CD8-positive, alpha-beta T cell (primary cell): ENCODE measurements at places on chromosomes 3 and 15.

DNA sequence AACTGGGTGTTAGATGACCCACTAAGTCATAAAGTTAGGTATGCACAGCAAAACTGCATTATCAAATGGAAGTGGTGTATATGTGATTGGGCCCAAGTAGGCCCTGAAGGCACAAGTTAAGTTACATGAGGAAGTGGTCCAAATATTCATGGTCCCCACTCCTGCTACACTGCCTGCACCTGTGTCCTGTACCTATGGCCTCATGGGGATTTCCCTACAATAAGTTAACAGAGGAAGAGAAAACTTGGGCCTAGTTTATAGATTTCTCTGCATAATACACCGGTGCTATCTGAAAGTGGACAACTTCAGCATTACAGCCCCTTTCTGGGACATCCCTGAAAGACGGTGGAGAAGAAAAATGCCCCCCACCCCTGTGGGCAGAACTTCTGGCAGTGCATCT lies 41.5 kb downstream of the STRIT1 start:
- no peak for DNase-seq

DNA sequence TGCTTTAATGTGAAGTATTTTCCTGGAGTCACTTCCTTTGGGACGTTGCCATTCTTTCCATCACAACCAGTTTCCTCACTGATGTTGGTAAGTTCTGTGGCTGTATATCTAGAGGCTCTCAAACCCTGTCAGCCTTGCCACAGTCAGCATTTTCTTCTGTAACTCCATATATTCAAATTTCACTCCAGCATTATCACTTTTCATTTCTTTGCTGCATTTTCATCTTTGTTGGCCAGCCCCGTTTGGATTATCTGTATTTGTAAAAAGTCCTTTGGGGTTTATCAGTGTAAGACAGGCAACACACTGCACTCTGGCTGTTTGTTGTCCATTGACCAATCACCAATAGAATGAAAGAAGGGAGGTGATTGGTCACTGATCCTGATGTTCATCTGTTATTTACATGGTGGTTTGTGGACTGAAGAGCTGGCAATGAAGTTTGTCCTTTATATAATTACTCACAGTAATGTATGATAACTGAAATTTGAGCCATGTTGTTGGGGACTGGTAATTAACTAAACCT lies 20.3 kb downstream of the GMPS start:
- DNase-seq = no peak

DNA sequence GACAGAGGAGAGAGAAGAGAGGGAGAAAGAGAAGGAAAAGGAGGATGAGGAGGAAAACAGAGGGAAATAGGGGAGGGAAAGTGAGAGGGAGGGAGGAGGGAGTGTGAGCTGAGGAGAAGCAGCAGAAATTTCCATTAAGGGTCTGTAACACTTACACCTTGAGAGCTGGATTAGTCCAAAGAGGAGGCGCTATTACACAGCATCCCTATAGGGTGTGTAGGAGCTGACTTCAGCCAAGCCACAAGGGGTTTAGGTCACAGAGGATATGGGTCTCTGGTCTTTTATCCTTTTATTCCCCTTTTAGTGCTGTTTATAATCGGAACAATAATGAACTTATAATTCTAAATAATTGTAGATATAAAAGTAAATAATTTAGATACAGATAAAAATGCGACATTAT lies 230.4 kb downstream of the GABRG3 start:
- no peak for DNase-seq

DNA sequence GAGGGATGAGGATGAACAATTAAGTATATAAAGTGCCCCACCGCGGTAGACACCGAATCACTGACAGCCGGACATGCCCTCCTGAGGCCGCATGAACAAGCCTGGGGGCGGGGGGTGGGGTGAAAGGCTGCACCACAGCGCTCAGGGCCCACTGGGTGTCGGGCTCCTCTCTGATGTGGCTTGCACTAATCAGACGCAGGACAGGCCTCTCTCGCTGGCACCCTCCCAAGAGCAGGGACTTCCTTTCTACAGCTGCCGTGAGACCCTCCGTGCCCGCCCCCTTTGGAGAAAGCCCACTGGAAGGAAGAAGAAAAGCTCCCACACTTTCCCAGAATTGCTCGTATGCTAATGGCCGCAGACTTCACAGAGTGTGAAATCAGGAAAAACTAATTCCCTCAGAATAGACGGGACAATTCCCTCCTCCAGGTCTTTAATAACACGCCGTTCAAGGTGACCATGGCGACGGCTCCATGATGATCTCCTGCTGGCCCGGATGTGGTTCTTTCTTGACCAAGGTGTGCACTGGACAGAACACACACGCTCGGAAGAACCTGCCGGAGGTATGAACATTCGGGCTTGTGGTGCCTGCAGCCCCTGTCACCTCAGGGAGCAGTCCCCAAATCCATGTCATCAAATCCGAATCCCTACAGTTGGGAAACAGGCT lies 32.0 kb downstream of the IQSEC1 start:
- no peak for DNase-seq

DNA sequence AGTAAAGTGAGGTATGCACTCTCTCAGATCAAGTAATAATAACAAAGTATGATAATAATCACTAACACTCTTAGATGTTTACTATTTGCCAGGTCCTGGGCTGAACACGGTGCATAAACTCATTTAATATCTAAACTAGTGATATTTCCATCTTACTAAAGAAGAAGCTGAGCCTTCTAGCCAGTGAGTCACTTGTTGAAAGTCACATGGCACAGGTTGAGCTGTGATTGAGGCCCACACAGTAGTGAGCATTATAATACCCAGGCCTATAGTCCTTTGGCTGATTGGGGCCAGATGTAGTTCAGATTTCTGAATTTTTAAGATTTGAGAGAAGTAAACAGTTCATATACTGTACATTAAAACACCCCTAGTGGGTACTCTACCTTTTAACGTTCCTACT lies 93.2 kb upstream of the CCDC80 start:
- no peak for DNase-seq

DNA sequence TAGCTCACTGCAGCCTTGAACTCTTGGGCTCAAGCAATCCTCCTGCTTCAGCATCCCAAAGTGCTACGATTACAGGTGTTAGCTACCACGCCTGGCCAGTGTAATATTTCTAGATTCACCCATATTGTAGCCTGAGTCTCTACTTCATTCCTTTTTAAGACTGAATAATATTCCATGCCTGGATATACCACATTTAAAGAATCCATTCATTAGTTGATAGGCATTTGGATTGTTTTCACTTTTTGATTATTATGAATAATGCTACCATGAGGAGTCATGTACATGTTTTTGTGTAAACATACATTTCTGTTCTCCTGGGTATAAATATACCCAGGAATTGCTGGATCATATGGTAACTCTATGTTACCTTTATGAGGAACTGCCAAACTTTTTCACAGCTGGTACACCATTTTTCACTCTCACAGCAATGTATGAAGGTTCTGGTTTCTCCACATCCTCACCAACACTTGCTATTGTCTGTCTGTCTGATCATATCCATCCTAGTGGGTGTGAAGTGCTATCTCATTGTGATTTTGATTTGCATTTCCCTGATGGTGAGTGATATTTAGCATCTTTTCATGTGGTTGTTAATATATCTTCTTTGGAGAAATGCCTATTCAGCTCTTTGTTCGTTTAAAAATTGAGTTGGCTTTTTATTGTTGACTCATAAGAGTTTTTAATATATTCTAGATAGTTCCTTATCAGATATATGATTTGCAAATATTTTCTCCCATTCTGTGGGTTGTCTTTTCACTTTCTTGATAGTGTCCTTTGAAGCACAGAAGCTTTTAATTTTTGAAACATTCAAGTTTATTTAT lies 32.6 kb downstream of the EEFSEC start:
- no peak for DNase-seq

DNA sequence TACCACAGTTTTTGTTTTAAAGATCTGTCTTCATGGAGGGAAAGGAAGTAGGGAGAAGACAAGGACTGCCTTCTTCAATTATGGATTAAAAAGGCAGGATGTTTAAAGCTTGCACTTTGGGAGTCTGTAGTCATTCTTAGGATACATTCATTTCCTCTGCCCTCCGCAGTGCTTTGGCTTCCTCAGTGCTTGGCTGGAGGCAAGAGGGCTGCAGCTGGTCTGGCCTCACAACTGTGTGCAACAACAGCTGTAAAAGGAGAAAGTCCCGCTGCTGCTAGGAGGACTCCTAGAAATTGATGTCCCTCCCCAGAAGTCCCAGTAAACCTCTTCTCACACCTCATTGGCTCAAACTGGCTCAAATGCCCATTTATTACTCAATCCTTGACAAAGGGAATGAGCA lies 54.4 kb upstream of the PPP2R3A start:
- no peak for DNase-seq

DNA sequence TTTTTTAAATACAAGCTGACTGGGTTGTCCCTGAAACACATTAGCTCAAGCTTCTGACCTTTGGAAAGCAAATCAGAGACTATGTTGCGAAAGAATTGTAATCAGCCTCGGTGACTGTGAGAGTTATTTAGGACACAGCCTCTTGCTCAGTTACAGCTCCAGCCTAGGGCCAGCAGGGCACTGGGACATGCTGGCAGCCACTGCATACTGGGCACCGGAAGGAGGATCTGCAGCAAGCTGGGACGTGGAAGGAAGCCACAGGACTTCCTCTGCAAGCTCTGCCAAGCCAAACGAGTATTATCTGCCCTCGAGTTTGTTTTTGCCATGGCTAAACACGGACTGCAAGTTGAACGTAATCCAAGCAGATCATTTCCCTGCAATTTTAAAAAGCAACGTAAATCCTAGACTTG lies 24.4 kb upstream of the COPG1 start:
- DNase-seq = no peak

- no peak for DNase-seq
These were observed 48.4 kb downstream of the EOMES start for GRCh38 chr3:27673701-27674100.

GRCh38 chr3:194034346-194035336 lies 101.3 kb upstream of the HES1 start:
- no peak for DNase-seq

DNA sequence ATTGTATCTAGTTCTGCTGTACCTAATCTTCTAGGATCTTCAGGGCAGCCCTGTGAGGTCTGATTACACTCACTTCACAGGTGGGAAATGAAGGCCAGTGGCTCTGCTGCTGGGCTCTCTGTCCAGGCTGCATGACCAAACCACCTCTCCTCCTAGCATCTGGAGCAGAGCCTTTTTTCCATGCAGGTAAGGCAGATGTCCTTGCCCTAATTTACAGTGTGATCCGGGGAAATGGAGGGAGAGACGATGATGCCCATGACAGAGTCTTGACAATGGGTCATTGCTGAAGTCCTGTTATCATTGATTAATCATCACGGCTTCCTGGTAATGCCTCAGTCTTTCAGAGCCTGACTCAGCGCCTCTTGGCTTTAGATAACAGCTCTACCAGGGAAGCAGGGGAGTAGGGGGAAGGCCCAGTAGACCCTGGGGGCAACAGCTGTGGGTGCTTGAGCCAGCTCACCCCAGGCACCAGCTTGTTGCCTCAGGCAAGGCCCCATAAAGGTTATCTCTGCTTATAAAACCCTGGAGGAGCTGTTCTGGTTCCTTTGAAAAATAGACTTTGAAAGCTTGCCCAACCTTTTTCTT lies 153.4 kb downstream of the GABRG3 start:
- DNase-seq = no peak

GRCh38 chr3:126664591-126665214 lies 9.8 kb upstream of the TXNRD3 start:
- DNase-seq = no peak

DNA sequence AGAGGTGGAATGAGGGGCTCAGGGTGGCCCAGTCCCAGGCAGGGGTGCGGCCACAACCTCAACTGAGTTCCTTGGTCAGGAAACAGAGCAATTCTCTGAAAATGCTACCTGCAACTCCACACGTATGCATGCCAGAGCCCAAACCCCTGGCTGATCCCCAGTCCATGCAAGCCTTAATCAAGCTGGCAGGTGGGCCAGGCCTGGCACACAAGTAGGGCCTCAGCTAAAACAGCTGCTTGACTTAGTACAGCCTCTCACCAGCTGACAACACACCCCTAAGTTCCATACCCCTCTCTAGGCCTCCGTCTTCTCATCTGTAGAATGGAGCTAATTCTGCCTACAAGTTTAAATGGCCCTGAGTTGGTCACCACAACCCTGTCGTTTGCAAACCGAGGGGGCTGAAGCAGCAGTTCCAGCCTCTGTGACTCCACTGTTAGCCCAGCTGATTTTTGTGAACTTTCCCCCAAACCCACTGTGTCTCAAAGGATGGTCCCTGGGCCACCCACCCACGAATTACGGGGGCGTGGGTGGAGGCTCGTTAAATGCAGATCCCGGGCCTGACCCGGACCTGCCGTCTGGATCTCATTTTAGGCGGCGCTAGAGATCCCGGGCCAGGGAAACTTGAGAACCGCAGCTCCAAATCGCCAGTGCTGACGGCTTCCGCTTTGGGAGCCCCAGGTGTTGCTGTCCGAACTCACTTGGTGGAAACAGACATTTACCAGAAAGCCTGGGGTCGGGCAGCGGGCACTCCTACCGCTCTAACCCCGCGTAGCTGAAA lies 927 bp downstream of the CHDH start:
- DNase-seq = no peak

DNA sequence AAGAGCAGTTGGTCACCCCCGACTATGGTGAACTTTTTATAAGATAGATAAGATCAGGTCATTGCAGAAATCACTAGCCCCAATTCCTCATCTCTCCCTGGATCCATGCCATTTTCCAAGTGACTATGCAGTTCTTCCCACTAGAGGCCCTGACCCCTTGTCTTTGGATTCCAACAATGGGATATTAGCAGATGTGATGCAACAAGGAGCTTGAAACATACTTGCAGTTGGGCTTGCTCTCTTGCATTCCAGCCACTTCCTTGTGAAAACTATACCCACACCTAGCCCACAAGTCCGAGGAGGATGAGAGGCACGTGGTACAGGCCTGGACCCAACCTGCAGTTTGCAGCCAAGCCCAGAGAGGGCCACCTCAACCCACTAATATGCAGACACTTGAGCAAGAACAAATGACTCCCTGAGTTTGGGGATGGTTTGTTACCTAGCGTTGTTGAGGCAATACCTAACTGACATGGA lies 60.6 kb downstream of the SUCLG2 start:
- DNase-seq = no peak

GRCh38 chr15:67833710-67834511 lies 5.9 kb downstream of the RNU6-1 start:
- DNase-seq = no peak

DNA sequence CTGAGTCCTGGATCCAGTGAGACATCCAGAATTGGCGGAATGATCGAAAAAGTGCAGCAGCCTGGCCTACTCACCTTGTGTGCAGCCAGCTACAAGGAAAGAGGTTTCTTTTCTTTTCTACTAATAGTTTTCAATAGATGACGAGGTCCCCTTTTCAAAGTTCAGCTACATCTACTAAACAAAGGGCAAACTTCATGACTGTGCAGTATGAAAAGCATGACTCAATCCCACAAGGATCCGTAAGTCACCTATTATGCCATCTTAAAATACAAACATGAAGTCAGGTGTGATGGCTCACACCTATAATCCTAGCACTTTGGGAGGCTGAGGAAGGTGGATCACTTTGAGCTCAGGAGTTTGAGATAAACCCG lies 16.7 kb downstream of the MIX23 start:
- DNase-seq = no peak

DNA sequence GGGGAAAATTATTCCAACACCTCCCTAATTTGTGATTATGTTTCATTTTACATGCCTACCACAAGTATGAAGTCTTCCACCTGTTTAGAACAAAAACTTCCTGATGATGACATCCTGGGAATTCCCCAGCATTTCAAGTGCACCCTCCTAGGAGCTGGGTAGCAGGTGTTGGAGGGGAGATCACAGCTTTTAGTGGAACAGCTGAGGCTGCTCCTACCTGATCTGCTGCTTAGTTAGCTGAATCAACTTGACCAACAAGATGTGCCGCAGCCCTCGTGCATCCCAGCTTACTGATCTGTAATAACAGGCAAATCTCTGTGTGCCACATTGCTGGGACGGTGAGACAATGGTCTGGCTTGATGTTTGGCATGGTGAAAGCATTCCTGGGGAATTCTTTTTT lies 29.7 kb downstream of the TRAK1 start:
- DNase-seq = no peak
